ENCODE measurements at places on chromosomes 16 and 17.

GRCh38 chr16:57104706-57105105 is 12.3 kb downstream of the CPNE2 start:
- no peak for DNase-seq

DNA sequence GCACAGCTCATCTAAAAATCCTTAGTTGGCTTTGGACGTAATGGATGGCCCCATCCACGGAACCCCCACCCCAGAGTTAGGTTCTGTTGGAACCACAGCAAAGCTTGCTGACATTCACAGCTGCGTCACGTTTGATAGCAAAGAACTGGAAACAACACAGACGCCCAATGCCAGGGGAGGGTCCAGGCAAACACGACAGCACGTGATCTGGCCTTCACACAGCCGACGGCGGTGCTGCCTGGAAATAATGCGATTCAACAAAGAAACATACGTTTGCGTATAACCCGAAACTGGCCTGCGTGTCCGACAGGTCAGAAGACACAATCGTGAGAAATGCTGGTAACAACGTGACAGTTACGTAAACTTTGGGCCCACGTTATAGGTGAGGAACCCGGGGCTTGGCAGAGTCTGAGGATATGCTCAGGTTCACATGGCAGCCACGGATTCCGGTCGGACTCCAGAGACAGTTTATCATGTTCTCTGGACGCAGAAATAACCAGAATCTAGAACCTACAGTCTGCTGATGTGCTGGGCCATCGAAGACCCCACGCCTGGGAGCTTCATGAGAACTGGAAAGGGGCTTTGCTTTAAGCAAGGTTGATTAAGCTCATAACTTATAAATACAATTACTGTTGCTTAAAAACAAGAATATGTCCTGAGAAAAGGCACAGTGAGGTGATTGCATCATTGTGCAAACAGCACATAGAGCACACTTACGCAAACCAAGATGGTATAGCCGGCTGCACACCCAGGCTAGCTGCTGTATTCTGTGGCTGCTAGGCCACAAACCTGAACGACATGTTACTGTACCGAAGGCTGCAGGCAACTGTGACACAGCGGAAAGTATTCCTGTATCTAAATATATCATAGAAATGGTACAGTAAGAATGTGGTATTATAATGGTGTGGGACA is 70.4 kb downstream of the RPH3AL start:
- DNase-seq, result no peak

- peak; percentile 38 for DNase-seq
These were observed 49.4 kb downstream of the BEAN1 start for GRCh38 chr16:66476328-66477027.

DNA sequence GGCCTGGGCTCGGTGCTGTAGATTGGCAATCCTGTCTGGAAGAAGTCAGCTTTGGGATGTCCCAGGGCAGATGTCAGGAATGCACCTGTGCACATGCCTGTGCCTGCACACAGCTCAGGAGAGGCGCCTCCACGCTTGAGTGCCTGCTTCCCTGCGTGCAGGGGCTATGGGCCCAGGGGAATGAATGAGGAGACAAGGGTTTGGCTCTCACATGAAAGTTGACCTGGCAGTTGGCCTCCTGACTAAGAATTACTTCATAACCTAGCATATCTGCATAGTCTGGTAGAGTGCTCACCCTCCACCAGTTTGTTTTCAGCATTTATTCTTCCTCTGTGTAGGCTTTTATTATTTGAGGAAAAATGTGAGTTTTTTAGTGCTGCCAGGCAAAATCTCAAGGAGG is 50.0 kb downstream of the PLD6 start:
- no peak for DNase-seq

GRCh38 chr17:73591296-73592078 is 52.8 kb downstream of the SDK2 start:
- no peak for DNase-seq

GRCh38 chr17:45708707-45709290 is 75.3 kb upstream of the CRHR1 start:
- DNase-seq, result no peak

DNA sequence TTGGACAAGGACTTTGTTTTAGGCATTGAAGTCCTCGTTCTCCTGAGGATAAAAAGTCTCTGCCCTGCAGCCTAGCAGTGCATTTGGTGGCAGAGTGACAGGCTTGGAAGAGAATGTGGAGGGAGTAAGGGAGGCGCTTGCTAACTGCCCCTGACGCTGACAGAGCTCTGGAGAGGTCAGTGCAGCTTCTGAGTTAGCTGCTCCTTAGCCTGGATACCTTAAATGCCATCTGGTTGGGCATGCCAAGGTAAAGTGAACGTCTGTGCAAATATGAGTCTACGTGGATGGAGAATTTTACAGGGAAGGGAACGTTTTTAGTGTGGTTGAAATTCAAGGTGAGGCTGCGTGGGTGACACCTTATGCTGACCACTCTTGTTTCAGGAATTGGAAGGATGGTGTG is 44.4 kb downstream of the SEC14L1 start:
- DNase-seq, result no peak

DNA sequence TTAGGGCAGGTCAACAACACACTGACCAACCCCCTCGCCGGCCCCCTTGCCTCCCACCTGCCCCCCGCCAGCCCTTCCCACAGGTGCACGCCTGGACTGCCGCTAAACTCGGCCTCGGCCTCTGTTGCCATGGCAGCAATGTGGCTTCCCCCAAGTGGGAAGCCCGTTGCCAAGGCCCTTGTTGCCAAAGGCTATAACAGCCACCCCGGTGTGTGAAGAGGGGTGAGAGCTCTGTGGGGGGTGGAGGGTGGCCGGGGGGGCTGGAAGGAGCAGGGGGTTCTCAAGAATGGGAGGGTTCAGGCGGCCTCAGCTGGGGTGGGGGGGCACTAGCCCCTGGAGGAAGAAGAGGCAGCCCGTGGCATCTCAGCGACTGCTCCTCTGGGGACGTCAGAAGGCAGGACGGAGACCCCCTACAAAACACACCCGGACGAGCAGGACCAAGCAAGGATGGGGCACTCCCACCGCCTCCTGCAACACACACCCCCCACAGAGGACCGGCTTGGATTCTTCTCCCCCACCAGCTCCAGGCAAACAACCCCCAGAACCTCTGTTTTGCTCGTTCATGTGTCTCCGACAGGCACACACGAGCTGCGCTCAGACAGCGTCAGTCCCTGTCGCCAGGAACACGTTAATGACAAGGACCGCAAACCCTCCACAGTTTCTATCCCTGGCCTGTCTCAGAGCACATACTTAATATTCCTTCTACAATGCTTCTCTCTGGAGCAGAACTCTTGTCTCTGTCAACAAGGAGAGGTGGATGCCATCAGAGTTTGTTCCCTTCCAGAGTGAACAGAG is 55.7 kb downstream of the ABR start:
- no peak for DNase-seq

DNA sequence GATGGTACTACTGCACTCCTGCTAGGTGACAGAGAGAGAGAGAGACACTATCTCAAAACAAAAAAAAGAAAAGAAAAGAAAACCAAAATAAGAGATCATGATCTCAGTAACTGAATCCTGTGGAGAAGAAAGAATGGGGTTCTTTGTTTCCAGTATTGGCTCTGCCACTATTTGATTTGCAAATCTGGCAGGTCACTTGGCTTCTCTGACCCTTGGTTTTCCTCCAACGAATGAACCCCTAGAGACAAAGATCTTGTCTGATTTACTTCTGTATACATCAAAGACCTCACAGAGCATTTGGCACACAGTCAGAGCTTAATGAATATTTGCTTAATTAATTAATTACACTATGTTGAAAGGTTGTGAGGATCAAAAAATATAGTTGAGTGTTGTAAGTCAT is 47.9 kb upstream of the NLK start:
- no peak for DNase-seq

GRCh38 chr16:50644729-50645128 is 36.4 kb downstream of the SNX20 start:
- no peak for DNase-seq

GRCh38 chr16:78126662-78127061 is 27.2 kb downstream of the WWOX start:
- no peak for DNase-seq

GRCh38 chr17:82600731-82601446 is 47.4 kb downstream of the WDR45B start:
- DNase-seq, result no peak

DNA sequence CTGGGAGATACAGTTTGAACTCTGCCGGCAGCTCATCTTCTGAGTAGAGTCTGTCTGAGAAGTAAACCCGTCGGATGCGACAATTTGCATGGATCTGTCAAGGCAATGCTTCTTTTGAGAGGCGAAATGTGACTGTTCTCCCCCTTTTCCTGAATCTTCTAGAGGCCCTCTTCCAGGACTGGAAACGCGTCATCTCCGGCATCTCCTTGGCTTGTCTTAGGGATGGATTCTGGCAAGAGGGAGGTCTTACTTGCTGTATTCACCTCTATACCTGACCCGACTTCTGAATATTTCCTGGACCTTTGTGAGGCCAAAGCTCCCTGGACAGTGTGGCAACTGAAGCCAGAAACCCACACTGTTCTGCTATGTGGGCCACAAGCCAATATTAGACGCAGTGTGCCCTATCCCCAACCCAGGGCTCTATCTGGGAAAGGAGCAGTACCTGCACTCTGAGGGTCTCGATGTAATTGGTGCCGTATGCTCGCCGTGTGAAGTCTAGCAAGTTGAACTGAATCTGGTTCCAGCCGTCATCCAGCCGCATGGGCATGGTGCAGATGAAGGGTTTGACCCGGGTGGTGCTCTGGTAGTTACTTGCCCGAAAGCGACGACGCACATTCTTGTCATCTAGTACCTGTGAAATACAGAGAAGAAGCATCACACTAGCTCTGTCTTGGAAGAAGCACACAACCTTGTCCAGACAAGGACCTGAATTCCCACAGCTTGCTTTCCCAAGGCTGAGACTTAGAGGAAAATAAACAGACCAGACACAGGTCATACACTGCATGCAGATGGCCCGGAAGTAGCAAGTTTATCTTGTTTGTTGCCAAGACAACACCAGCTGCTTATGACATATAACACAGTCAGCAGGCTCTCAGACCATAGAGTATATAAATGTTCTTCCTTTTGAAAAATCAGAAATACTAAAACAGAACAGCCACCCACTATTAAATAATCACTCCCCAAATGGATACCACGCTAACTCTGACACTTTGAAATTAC is 14.1 kb downstream of the CFAP20 start:
- no peak for DNase-seq

DNA sequence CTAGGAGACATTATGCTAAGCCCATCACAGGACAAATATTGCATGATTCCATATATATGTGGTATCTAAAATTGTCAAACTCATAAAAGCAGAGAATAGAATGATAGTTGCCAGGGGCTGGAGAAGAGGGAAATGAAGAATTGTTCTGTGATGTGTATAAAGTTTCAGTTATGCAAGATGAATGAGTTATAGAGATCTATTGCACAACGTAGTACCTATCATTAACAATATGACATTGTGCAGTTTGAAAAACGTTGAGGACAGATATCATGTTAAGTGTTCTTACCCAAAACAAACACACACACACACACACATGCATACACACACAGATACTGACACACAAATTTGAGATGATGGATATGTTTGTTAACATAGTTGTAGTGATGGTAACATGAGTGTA is 871.6 kb upstream of the GOT2 start:
- no peak for DNase-seq

GRCh38 chr17:79082311-79083190 is 7.9 kb downstream of the ENGASE start:
- DNase-seq, result peak; percentile 65

DNA sequence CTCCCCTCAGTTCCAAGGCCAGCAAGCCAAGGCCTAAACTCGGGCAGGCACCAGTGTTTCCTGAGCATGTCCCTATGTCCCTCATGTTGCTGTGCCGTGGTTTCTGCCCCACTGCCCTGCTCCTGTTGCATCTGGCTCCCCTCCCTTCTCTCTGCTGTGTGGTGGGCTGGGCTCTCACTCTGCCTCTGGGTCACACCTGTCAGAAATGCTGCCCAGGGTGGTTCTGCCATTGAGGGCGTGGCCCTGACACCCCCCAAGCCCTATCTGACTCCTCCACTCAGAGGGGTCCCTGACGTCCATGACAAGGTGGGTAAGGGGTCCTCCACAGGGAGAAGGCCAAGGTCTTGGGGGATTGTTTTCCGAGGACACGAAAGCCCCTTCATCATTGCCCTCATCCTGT is 9.2 kb upstream of the ITGA3 start:
- DNase-seq, result no peak

DNA sequence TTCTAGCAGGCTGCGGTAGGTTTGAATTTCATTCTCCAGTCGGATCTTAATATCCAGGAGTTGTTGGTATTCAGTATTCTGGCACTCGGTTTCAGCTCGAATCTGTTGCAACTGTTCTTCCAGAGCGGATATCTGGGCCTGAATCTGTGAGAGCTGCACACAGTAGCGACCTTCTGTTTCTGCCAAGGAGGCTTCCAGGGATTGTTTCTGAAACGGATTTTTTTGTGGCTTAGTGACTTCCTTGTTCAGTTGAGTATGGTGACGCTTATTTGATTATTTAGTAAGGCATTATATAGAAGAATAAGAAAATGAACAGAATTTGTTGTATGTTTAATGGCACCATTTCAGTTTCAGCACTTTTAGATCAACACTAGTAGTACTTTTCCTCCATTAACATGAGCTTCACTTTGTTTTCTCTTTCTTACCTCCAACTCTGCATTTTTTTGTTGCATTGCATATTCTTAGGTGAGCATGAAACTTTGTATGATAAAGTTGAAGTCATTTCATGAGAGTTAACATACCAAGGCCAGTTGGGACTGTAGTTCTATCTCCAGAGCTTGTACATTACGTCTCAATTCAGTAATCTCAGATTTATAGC is 2.8 kb downstream of the KRT10 start:
- no peak for DNase-seq

DNA sequence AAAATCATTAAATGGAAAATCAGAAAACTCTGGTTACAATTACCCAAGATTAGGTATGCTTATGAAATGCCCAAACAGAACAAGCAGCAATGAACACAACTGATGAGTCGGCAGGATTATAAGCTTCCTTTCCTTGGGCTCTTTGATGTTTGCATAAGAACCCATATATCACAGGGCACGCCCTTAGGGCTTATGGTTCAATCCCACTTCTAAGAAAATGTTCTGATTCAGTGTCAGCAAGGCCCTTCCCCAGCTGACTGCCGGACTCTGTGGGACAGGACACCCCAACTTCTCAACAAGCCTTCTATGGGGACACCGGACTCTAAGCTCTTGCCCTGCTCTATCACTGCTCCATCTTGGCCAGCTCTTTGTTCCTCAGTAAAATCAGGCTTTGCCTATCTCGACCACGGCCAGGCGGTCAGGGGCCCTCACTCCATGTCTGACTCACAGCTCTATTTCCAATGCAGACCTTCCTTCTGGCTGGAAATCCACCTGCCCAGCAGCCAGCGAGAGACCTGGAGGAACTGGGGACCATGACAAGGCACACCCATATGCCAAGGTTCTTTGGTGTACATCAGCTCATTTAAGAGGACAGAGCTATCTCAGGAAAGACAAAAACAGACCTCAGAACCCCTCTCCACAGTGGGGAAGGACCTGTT is 26.8 kb downstream of the LITAFD start:
- no peak for DNase-seq

GRCh38 chr16:57146735-57147134 is 39.1 kb downstream of the PSME3IP1 start:
- peak; percentile 49 for DNase-seq

All from H54 (cell line).